ENCODE measurements at places on chromosomes 16 and 17.

- DNase-seq: no peak
Measured at GRCh38 chr17:27433521-27433920, 22.7 kb upstream of the KSR1 start.

DNA sequence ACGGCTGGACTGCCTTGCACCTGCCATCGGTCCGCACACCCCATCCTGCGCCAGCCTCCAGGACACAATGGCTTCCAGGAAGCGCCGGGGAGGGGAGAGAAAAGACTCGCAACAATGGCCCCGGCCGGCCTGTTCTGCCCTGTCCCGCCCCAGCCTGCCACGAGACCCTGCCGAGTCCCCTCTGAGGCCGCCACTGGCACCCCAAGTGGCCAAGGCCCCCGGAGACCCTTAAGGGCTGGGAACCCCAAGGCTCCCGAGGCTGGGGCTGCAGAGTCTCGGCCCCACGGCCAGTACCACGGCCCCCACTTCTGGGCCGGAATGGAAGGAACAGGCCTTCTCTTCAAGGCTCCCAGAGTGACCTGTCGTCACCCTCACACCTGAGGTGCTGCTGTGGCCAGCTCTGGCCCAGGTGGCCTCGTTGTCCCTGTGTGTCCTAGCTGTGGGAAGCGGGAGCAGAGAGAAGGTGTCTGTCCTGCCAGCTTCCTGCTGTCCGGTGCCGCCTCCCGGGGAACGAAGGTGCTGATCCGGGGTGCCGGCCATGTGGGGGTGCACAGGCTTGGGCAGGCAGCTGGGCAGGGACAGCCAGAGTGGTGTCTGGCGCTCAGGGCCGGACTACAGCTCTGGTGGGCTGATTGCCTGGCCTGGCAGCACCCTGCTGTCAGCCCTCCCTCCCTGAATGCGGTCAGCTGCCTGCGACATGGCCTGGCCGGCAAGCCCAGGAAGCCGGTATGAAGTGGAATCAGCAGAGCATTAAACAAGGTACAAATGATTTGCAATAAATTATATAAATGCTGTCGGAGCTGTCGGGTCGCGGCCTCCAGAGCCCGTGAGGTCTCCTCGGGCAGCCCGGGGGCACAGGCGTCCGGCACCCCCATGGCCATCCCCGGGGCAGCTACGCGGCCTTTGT lies 8.2 kb upstream of the CACNA1H start:
- no peak for DNase-seq

DNA sequence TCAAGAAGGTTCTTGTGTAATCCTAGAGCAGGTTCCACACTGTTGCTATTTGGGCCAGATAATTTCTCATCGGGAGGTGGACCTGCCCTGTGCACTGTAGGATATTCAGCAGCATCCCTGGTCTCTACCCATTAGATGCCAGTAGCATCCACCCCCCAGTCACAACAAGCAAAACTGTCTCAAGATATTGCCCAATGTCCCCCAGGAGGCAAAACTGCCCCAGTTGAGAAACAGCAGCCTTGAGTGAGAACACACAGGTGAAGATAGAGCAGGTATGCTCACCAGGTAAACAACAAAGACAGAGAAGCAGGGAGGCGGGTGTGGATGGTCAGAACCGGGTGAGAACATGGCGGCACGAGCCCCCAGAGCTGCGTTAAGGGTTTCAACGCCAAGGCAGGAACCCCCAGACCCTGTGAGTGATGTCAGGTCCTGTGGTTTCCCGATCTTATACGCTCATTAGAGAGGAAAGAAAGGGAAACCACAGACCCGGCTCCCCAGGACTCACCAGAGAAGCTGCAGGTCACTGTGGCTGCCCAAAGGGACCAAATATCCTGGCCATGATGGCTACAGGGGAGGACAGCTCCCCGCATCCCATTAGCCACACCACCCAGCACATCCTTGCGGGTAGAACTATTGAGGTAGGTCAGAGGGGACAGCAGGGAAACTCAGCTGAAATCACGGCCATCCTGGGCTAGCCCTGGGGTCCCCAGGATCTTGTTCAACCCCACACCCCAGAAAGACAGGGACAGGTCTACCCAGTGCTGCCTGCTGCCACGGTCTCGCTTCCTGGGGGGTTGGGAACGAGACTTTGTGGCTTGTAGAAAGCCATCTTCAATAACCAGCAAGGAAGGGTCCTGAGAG lies 21.2 kb downstream of the CDC42EP4 start:
- DNase-seq: no peak

DNA sequence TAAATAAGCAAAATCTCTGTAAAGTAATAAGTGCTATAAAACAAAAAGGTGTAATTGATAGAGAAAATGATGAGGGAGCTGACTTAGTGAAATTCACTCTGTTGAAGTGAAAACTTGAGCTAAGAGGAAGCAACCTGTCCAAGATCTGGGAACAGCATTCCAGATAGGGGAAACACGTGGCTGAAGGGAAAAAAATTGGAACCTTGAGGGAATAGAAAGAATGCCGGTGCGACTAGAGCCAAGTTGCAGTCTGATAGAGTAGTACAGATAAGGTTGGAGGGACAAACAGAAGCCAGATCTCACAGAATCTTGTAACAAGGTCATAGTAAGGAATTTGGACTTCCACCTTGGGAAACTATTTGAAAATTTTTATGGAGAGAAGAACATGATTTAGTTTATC lies 623 bp upstream of the DDX52 start:
- no peak for DNase-seq

GRCh38 chr17:35235917-35236316 lies 7.0 kb upstream of the SLFN5 start:
- no peak for DNase-seq

GRCh38 chr16:9098377-9099090 lies 7.1 kb downstream of the HAPSTR1 start:
- DNase-seq: no peak

- no peak for DNase-seq
Measured at GRCh38 chr16:4323845-4324488, 8.1 kb downstream of the GLIS2 start.

DNA sequence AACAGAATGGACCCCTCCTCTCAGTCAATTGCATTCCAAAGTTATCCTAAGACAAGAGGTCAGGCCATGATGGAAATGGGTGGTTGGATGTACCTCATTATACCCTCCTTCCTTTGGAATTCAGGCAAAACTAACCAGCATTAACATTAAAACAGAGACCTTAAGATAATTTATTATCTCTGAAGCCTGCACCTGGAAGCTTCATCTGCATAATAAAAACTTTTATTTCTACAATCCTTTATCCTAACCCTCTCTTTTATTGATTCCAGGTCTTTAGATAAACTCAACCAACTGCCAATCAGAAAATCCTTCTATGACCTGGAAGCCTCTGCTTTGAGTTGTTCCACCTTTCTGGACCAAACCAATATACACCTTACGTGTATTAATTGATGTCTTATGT lies 49.0 kb downstream of the ACSM1 start:
- no peak for DNase-seq

DNA sequence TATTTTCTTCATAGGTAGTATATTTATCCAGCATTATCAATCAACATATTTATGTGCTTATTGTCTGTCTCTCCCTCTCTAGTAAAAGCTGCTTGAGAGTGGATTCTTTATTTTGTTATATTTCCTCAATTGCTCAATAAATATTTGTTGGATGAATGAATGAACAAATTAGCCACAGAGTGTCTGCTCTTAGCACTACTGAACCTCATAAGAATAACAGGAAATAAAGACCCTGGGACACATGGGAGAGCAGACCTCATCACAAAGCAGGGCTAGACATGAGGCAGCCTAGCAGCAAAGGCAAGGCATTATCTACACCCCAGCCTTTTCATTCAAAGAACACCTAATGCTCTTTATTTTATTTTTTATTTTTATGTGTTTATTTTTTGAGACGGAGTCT lies 34.9 kb upstream of the TANC2 start:
- DNase-seq: no peak

DNA sequence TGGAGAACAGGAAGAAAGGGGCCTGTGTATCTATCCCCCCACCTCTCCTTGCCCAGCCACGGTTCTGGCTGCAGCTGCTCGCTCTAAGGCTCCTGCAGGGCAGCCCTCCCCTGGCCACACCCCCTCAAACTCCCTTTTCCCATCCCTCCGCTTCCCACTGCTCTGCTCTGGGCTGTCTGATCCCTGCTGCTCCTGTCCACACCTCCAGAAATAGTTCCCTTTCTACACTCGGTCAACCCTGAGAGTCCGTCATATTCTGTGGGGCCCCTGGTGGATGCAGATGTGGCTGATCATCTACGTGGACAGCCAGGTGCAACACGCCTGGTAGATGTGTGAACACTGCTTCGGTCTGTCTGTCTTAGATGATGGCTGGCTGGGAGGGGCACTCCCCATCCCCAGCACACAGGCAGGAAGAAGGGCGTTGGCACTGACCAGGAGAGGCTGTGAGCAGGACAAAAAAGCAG lies 19.3 kb upstream of the KRT19 start:
- peak; percentile 83 for DNase-seq

GRCh38 chr16:1089439-1089821 lies 6.6 kb downstream of the C1QTNF8 start:
- DNase-seq: no peak

GRCh38 chr17:74649909-74650308 lies 26.4 kb upstream of the CD300E start:
- DNase-seq: no peak

DNA sequence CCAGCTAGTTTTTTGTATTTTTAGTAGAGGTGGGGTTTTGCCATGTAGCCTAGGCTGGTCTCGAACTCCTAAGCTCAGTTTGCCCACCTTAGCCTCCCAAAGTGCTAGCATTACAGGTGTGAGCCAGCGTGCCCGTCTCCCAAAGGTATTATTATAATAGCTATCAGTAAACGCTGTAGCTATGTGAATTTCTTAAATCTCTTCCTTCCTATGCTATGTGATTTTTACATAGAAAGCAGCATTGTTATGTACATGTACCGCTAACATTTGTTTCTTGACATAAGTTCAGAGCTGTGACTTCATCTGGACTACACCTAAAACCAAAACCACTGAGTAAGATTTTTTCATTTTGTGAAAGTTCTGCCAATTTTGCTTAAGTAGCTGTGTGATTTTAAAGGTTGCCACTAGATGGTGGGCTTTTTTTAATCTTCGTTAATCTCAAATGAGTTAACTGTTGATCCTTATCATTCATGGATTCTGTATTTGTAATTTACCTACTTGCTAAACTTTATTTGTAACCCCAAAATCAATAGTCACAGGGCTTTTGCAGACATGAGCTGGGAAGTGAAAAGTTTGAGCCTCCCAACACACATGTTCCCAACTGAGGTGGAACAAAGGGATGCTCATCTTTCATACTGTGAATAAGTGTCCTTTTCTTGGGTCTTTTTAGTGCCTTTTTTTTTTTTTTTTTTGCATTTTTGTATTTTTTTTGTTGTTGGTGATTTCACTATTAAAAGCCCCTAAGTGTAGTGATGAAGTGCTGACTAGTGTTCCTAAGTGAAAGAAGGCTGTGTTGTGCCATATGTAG lies 21.9 kb downstream of the PRKAR1A start:
- DNase-seq: no peak

DNA sequence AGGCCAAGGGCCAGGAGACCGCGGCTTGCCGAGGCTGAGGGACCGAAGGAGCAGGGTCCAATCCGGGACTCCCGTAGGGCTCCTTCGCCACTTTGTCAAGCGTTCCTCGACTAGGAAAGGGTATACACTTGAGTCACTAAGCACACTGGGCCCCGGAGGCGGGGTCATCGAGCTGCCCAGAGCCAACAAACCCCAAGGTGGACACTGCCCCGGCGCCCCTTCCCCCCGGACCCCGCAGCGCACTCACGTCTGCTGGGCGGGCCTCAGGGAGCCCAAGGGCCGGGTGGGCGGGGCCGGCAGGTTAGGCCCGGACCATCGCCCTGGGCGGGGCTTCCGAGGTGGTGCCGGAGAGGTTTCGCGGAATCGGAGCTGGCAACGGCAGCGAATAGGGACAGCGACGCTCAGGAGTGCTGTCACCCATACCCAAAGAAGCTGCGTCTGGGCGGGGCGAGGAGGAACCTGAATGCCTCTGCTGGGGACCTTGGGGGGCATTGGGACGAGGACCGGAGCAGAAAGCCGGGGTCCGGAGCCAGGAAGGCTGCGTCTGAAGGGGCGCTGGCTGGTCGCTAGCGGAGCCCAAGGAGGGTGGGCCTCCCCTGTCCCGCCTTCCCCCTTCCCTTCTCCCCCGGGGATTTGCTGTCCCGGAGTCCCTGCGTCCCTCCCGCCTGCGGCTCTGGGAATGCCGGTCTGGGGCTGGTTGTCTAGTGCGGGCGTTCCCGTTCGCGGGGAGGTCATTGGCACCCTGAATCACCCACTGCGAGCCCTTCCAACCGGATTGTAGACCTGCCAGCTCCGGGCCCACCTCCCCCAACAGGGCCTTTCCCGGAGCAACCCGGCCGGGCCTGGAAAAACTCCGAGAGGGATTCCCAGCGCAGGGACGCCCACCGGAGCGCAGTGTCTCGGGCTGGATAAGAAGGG lies 118.2 kb upstream of the SMURF2 start:
- DNase-seq: peak; percentile 76

DNA sequence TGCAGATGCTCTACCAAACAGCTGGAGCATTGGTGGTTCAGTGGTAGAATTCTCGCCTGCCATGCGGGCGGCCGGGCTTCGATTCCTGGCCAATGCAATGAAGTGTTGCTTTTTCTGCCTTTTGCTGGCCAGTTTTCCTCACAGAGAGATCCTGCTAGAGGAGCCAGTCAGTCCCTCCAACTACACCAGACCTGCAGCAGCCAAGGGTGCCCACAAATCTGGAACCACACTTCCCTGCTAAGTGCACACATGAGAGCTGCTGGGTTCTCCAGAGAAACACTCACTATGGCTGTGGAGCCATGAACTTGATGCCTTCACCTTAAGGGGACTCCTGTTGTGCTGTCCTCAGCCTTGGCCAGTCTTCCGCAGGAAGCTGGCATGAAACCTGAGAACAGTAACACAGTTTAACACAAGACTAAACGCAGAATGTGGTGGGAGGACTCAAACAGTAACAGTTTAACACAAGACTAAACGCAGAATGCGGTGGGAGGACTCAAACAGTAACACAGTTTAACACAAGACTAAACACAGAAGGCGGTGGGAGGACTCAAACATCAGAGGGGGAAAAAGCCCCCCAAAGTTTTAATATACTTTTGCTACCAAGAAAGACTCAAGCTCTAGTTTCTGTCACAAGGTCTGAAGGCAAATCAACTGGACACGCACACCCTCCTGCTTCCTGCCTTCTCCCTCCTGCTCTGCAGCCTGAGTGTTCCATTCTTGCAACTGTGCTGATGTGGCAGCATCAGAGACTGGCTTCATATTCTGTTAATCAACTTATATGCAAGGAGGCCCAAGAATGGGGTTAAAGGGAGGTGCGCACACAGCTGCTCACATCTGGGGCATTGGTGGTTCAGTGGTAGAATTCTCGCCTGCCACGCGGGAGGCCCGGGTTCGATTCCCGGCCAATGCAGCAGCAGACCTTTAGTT lies 12.0 kb downstream of the VAC14 start:
- DNase-seq: no peak

- no peak for DNase-seq
Measured at GRCh38 chr16:69924041-69924775, 26.9 kb upstream of the CLEC18A start.

GRCh38 chr17:55053855-55054254 lies 85.3 kb downstream of the STXBP4 start:
- no peak for DNase-seq

- no peak for DNase-seq
Measured at GRCh38 chr16:9603316-9603715, 511.9 kb downstream of the HAPSTR1 start.

GRCh38 chr17:74325743-74326379 lies at the start of gene KIF19:
Gene KIF19 (plus strand): TSS chr17:74326226. CDS start chr17:74326350, 124 bp downstream.
- DNase-seq: peak; percentile 80

Measured in NCI-H774 (cell line).